Activated CD4-positive, alpha-beta T cell treated with anti-CD3 and anti-CD28 coated beads, Interleukin-2, amount 50 U/mL, for 16 hours (primary cell): ENCODE measurements at places on chromosomes 6 and 20.

DNA sequence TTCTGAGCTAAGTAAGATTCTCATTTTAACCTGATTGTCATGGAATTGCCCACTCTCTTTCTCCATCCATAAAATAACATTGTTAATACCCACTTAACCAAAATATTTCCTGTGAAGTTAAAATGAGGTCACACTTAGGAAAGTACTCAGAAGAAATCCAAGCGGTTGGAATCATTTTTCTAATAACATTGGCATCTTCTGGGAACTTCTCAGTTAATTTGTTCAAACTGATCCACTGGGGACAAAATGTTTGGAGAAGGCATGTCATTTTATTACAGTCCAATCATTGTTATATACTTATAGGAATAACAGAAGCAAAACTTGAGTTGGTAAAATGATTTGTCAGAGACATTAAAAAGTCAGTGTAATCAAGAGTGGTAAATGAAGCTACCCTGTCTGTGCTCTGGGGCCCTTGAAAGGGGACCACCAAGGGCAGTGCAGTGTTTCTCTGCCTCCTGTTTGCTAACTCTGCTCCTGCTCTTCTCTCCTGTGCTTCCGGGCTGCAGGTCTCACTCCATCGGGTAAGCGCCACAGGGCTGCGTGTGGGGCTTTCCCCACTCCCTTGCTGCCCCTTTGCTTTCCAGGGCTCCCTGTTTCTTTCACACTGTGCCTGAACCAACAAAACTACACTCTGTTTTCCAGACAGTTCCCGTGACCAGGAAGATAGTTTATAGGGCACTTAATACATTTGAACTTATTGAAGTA is 50.1 kb downstream of the HDDC2 start:
- no peak for DNase-seq

GRCh38 chr6:30845183-30845582 is 39.1 kb upstream of the DDR1 start:
- DNase-seq, result no peak

- DNase-seq, result no peak
Measured at GRCh38 chr6:29626948-29627754, 5.8 kb downstream of the GABBR1 start.

DNA sequence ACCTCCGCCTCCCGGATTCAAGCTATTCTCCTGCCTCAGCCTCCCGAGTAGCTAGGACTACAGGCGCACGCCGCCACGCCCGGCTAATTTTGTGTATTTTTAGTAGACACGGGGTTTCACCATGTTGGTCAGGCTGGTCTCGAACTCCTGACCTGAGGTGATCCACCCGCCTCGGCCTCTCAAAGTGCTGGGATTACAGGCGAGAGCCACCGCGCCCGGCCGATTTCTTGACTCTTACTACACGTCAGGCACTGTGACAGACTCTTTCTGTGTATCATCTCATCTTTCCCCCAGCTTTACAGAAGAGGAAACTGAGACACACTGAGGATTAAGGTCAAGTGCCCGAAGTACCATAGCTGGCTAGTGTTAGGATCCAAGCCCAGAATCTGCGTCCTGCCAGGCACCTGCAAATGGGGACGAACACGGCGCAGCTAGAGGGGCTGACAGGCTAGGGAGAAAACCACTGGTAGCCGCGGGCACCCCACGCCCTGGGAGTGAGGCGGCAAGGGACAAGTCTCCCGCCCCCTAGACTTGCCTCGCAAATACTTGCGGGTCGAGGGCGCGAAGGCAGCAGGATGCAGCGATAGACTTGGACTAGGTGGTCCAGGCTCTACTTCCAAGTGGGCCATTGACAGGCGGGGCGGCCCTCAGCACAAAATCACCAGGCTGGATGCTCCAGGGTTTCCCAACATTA is 1.1 kb upstream of the TAF8 start:
- no peak for DNase-seq

DNA sequence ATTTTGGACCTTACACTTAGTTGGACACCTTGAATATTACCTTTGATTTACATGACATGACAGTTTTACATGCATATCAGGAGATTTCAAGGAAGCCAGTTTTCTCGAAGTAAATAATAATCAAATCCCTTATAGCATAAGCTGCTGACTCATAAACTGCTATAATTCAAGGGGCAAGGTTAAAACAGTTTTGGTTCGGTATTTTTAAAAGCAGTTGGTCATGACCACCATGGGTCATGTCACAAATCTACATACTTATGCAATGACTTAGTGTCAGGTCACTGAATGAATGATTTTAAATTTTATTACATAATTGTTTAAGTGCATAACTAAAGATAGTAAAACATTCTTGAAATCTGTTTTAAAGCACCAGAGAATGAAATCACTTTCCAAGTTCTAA is 158.0 kb downstream of the DST start:
- no peak for DNase-seq

DNA sequence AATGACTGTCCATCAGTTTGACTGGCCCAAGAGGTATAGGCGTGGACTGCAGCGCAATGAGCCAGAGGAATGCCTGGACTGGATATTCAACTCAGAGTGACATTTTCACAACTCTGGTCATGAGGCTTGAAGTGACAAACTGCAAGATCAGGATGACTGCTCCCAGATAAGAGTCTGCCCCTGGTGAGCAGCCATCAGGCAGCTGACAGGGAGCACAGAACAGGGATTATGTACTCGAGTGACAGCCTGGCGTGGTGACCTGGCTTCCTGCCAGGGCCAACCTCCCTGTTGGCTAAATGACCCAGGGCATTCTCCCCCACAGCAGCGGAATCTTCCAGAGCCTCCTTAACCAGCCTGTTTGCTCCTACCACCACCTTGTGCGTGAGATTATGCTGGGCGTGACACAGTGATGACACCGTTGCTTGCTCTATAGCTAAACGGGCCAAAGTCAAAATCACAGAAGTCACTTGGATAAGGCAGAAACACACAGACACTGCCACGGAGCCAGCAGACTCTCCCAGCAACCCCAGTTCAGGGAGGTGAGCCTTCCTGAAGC is 209.1 kb upstream of the JARID2 start:
- DNase-seq, result no peak

DNA sequence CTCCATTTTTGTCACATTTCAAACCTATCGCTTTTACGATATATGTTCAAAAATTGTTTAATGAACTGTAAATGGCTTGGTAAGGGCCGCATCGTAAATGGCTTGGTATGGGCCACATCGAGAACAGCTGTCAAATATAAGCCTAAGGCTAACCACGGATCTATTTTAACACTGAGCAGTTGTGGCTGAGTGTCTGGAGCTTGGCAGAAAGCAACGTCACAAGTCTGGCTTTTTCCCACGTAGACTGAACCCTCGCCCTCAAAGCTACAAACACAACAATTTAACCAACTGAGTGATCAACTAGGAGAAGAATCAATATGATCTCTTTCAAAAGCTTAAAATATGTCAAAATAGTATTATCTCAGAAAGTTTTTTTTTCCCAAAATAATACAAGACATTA is 71.4 kb upstream of the PRSS16 start:
- DNase-seq, result no peak

DNA sequence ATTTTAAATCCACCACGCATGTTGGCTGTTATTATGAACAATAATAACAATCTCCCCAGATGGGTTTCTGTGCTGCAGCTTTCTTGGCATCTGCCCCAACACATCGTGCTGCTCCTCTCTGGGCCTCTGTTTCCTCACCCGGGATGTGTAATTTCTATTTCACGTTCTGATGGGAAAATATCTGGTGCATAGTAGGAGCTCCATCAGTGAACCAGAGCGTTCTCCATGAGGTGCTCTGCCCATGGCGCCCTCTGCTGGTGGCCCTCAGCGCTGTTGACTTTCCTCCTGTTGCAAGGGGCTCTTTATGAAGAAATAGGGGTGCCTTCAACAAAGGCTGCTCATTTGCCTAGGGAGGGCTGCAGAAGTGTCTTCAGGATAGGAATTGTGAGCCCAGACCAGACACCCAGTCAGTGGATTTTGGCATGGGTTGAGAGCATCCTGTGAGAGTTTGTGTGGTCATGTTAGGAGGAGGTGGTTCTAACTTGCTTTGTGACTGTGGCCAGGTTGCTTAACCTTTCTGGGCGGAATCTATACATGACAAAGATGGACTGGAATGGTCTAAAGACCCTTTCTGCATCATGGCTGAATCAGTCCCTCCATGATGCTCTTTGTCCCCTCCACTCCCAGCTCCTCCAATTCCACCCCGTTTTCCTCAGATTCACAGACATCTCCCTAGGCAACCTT is 8.1 kb downstream of the SCRT2 start:
- peak; percentile 57 for DNase-seq

DNA sequence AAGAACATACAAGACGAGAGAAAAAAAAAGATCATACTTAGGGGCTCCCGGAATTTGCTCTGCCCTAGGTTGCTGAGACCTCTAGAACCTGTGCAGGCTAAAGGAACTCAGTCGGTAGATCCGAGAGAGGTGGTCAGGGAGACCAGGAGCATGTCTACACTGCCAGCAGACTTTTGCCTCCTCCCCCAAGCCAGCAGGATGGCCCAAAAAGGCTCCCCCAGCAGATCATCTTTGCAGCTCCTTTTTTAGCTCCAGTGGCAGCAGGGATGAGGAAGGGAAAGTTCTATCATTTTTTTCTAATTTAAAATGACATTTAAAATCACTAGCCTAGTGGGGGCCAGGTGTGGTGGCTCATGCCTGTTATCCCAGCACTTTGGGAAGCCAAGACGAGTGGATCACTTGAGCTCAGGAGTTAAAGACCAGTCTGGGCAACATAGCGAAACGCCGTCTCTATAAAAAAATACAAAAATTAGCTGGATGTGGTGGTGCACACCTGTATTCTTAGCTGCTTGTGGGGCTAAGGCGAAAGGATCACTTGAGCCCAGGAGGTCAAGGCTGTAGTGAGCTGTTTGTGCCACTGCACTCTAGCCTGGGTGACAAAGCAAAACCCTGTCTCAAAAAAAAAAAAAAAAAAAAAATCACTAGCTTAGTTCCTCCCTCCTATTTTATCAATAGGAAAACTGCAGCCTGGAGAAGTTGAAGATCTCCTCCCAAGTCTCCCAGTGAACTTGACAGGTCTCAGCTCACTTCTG is 69.3 kb upstream of the MYL9 start:
- DNase-seq, result no peak

- DNase-seq, result peak; percentile 98
Measured at GRCh38 chr20:44310664-44311639, at the start of gene FITM2. FITM2 (minus strand) TSS chr20:44311202; CDS start chr20:44311148, 54 bp downstream.

GRCh38 chr6:149049230-149049629 is 268.3 kb upstream of the TAB2 start:
- no peak for DNase-seq

GRCh38 chr6:13026557-13026956 is 301.8 kb downstream of the TBC1D7 start:
- DNase-seq, result no peak

DNA sequence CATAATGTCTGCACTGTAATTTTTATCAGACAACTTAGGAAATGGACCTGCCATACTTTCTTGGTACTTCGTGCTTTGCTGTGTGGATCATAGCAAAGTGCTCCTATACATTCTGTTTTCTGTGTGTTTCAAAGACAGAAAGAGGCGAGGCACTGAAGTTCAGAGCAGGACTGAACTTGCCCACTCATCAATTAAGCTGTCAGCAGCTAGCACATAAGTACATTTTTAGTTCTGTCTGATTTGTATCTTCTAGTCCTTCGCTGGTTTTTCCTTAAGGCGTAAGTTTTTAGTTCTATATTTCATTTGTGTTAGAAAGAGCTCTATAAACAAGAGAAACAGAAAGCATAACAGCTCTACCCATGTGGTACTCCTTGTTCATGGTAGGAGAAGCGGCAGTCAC is 42.1 kb downstream of the MAP3K4 start:
- DNase-seq, result no peak

DNA sequence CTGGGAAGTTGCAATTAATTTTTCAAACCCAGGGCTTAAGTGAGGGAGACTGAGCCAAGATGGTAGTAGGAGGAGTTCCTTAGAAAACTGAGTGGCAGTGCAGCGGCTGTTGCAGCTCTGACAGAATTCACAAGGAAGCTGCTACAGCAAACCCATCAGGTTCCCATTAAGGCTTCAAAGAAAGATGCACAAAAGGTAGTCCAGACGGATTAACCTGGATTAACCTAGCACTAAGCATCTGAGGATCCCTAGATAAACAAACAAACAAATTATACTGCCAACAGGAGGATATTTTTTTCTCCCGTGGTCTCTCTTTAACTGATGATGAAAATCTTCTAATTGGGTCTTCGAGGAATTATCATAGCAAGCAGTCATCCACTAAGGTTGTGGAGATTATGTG is 5.2 kb downstream of the TENT5A start:
- no peak for DNase-seq

GRCh38 chr20:49705358-49705757 is 8.3 kb downstream of the B4GALT5 start:
- DNase-seq, result peak; percentile 24

DNA sequence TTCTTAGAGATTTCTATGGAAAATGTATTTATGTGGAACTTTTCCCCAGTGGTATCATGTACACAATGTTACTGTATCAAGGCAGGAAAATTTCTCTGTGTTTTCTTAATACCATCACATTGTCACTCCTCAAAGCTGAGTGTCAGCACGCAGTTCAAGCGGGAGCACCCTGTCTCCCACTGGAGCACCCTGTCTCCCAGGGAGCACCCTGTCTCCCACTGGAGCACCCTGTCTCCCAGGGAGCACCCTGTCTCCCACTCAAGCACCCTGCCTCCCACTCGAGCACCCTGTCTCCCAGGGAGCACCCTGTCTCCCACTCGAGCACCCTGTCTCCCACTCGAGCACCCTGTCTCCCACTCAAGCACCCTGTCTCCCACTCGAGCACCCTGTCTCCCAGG is 51.3 kb downstream of the PSMG4 start:
- no peak for DNase-seq

GRCh38 chr20:16916165-16916564 is 168.0 kb downstream of the OTOR start:
- no peak for DNase-seq

GRCh38 chr6:12001004-12001705 is 11.0 kb upstream of the HIVEP1 start:
- DNase-seq, result no peak

DNA sequence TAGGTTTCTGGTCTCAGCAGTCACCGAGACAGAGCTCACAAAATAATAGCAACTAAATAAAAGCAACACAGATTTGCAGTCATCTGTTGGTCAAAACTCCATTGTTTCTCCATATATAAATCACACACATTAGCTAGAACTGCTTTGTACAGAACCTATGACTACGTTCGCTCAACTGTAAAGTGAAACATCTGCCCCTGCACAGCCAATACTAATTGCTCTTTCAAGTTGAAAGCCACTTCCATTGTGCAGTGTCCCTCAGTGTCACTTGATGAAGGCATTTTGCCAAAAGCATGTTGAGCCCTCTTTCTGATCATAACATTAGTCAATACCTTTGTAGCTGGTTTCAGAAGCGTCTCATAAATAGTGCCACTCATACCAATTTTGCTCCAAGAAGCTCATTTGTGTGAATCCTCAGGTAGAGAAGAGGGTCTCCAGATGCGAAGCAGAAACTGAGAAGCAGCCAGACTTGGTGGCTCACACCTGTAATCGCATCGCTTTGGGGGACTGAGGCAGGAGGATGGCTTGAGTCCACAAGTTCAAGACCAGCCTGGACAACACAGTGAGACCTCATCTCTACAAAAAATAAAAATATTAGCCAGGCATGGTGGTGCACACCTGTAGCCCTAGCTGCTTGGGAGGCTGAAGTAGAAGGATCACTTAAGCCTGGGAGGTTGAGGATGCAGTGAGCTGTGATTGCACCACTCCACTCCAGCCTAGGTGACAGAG is 68.9 kb downstream of the PERP start:
- DNase-seq, result no peak
